HFF-Myc (cell line): ENCODE measurements at places on chromosomes 12 and 14.

- no peak for DNase-seq
These were observed 18.6 kb downstream of the BRF1 start for GRCh38 chr14:105282098-105282725.

- DNase-seq, result no peak
These were observed 337 bp downstream of the KRT74 start for GRCh38 chr12:52573306-52573705.

DNA sequence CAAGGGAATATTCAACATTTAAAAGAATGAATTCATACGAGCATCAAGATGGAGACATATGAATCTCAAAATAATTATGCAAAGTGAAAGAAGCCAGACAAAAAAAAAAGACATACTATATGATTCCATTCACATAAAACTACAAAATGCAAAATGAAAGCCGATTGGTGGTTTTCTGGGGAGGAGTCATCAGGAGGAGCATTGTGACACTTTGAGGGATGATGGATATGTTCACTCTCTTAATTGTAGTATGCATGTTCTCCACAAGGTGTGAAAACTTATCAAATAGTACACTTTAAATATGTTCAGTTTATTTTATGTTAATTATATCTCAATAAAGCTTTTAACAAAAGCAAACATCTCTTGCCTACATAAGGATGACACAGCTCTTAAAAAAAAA is 13.5 kb downstream of the OLR1 start:
- no peak for DNase-seq

DNA sequence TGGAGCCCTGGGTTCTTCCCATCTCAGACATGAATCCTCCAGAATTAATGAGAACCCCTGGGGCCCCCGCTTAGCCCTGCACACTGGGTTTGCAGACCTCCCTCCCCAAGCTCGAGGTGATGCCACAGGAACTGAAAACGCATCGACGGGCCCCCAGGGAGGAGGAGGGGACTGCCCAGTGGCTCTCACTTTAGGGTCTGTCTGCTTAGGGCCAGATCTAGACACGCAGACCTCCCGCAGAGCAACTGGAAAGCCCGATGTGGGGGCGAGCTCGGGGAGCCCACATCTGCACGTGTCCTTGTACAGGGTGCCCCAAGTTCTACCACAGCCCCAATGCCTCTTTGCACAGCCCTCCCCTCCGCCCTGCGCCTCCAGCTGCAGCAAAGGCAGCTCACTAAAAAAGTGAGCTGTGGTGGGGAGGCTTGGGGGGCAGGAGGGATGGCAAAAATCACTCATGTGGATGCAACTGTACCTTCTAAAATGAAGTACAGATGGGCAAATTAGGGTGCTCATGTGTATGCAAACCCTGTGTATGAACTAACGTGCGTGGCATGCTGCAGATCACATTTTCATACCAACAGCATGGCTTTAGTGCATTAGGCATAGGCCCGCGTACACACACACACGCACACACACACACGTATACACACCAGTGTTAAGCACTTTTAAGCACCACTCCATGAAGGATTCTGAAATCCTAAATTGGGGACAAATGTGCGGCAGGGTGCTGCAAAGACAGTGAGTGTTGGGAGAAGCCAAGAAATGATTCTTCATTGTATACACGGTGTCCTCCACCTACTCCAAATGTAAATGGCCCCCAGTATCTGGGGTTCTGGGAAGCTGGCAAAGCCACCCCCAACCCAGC is 99.9 kb upstream of the MAP1LC3B2 start:
- no peak for DNase-seq

- DNase-seq, result peak; percentile 14
These were observed 580.2 kb downstream of the ETNK1 start for GRCh38 chr12:23204933-23205778.

DNA sequence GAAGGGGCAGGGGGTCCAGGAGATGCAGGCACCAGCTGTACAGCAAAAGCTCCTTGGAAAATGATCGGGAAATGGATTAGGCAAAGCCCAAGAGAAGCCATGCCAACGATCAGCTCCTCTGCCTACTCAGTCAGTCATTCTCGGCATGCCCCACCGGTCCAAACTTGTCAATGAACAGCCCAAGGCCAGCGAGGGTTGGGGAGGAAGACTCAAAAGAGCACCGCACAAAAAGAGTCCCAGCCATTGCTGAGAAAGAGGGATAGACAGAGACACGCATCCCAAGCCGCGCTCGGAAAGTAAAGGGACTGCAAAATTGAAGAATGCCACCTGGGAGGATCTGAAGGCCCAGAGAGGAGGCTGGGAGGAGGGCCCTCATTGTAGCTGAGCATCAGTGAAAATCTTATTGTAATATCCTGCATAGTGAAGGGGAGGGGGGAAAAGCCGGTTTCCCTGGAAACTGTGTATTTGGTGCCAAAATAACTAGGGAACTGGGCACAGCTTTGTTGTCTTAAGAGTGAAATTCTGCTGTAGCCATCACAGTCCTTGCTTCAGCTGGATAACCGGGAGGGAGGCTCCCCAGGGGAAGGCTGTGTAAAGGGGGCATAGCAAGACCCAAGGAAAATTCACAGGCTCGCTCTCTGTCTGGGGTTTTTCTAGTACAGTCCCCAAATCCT is 4.7 kb downstream of the KDM2B start:
- no peak for DNase-seq

DNA sequence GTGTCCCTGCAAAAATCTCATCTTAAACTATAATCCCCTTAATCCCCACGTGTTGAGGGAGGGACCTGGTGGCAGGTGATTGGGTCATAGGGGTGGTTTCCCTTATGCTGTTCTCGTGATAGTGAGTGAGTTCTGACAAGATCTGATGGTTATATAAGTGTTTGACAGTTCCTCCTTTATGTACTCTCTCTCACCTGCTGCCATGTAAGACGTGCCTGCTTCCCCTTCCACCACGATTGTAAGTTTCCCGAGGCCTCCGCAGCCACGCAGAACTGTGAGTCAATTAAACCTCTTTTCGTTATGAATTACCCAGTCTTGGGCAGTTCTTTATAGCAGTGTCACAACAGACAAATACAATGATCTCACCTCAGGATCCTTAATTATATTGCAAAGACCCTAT is 45.2 kb upstream of the MAP1LC3B2 start:
- no peak for DNase-seq

DNA sequence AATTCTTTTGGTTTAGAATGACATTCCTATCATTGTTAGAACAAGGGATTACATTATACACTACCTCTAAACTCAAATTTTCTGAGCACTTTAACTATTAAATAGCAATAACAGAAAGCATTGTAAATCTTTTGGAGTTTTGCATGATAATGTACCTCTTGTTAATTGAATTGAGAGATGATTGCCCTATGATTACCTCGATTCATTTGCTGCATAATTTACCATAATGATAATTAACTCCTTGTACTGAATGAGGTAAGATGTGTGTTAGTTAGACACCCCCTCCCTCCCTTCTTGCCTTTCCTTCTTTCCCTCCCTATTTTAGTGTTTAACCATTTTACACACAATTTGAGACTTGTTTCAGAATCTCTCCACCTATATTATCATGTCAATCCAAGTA is 469.2 kb downstream of the DIO2 start:
- DNase-seq, result no peak

GRCh38 chr12:23662966-23663365 is 286.5 kb downstream of the SOX5 start:
- DNase-seq, result no peak
